ENCODE measurements at places on chromosomes 1 and 21.

- DNase-seq: no peak
These were observed 131.5 kb downstream of the MAST2 start for GRCh38 chr1:45934947-45935346.

DNA sequence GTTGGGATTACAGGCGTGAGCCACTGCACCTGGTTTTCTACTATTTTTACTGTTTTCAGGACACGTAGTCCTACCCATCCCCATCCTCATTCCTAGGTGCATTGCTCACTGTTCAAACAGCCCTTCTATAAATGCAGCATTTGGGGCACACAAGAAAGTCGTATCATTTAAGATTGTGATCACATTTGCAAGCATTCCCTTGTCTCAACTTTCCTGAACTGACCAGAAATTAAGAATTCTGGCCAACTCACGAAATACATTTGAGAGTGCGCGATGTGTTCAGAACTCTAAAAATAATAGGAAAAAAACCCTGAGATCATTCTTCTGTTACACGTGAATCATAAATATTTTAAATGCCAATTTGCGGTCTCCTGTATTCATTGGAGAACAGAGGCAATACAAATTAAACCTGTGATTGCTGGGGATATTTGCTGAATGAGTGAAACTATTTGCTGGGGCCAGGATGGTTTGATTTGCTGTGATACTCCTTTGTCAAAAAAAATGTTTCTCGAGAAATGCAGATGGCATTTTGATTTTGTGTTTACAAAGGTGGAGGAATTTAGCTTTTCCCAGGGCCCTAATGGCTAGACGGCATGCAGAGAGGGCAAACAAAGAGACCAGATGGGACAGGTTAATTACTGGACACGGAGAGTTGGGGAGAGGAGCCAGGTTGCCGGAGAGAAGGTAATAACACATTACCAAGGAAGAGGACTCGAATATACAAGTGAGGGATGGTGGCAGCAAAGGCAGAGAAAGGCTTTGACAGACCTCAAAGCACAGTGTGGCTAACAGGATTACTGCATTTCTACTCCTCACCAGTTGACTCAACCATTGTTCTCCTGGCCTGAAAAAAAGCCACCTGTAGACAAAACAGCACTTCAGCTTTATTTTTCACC, 38.4 kb downstream of the STPG1 start:
- DNase-seq: no peak

DNA sequence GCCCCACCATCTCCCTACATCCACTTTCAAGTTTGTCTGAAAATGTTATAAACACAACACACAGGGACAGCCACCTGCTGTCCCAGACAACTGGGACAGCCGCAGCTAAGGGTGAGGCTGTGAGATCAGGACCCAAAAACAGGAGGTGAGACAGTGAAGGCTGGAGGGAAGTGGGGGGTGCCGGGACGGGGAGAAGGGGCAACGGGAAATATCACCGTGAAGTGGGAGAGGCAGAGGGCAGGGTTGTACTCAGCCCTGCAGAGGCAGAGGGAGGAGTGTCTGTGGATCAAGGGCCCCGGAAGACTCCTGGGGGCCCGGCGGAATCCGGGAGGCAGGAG, 114.4 kb downstream of the CASZ1 start:
- DNase-seq: no peak

GRCh38 chr1:112935461-112936111, 20.4 kb downstream of the SLC16A1 start:
- DNase-seq: no peak

- DNase-seq: no peak
These were observed 164.9 kb downstream of the NFIA start for GRCh38 chr1:61247051-61247825.

- DNase-seq: no peak
These were observed 21.6 kb downstream of the AK5 start for GRCh38 chr1:77303387-77303786.

DNA sequence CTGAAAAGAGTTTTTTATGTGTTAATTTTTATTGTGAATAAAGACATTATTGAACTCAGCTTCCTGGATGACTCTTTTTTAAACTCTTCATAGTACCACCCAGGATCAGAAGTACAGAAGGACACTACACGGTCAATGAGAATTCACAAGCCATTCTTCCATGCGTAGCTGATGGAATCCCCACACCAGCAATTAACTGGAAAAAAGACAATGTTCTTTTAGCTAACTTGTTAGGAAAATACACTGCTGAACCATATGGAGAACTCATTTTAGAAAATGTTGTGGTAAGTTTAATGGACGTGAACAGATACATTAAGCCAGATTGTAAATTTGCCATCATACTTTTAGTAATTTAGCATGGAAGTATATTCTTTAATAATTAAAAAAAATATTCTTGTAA, 249.5 kb downstream of the TPR start:
- DNase-seq: no peak

DNA sequence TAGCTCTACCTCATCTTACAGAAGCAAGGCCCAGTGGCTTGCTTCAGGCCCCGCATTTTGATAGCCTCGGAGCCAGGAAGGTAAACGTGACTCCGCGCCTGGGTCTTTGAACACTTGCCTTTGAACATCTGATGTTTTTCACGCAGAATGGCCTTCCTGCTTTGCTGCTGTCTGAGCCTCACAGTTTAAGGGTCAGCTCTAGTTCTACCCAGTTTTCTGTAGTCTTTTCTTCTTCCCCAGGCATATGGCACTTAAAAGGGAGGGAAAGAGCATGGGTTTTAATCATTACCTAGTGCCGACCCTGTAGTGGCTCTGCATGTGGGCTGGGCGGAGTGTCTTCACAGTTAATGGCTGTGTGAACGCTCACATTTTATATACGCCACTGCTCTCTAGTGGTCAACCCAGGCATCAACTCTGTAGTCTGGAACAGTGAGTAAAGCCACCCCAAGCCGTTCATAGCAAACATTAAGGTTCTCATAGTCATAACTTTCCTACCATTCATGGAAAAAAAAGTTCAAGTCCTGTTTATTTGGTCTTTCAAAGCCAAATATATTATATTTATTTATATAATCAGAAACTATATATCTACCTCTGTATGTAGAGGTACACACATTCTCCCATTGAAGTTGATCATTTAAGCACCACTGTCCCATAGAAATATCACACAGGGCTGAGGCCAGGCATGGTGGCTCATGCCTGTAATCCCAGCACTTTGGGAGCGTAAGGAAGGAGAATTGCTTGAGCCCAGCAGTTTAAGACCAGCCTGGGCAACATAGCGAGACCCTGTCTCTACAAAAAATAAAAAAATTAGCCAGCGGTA, 78.1 kb downstream of the IER5 start:
- DNase-seq: peak; percentile 85

GRCh38 chr1:228009116-228009827, 2.5 kb downstream of the WNT3A start:
- DNase-seq: no peak

DNA sequence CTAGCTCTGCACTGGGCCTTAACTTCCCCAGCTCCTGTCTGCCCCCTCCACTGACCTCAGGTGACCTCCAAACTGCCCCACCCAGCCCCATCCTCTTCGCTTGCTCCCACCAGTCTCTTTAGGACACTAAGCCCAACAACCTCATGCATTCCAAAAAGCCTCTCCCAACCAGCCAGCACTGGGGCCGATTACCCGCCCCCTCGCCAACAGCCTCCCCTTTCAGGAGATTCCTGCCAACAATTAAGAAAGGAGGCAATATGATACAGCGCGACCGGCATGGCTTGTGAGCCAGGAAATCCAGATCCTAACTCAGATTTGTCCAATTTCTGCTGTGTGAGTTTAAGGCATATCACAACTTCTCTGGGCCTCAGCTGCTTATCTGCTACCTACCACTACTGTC, 14.7 kb downstream of the KANK4 start:
- no peak for DNase-seq

DNA sequence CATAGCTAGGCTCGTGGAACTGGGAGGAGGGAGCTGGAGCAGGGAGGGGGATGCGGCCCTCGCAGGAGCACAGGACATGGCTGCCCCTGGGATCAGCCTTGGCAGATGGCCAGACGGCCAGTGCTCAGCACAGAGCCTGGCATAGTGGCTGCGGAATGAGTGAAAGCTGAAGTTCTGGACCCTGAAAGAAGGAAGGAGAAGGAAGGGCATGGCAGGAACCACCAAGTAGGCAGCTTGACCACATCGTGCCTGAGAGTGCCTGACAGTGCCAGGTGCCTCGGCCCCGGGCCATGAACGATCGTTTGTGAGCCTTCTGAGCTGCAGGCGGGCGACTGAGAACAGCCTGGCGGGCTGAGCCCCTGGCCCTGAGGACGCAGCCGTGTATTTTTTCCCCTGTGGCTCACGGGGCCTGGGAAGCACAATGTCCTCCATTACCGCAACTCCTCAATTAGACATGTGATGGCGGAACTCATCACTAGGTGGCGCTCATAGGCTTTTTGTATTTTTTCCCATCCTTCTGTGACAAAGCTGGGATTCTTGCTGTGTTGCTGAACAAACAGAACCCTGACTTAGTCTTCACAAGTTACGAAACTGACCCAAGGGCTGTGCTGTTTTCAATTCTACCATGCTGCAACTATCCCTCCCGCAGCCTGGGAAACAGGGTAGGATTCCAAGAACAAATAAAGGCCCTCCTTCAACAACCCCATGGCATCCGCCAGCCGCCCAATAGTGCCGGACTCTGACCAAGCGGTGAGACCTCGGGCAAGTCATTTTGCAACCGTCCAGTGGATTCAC, 29.9 kb upstream of the TMEM61 start:
- DNase-seq: peak; percentile 52

GRCh38 chr21:37230632-37231248, 36.4 kb downstream of the VPS26C start:
- DNase-seq: no peak

GRCh38 chr1:112399456-112399855, 3.4 kb downstream of the CTTNBP2NL start:
- no peak for DNase-seq

DNA sequence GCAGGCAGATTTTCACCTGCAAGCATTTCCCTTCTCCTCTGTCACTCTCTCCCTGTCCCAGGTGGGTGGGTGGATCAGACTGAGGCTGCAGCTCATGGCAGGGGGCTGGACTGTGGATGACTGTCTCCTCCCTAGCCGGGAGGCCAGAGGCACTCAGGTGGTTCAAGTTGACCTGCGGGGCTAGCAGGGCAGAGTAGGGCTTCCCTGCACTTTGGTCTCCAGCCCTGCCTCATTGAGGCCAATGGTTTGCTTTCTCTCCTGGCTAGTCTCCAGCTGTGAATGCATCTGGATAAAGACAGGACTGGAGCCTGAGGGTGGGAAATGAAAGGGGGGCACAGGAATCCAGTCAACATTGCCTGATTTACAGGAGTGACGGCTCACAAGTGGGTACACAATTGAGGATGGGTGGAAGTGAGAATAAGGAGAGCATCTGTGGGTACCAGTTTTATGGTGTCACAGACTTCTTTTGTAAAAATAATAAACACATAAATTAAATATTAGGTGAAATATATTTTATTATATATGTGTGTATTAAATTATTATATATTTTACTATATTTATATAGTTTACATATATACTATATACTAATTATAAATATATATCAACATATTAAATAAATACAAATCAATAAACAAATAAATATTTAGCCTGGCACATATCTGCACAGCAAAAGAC, 25.6 kb downstream of the RUNX1 start:
- DNase-seq: no peak

- DNase-seq: no peak
These were observed 16.8 kb upstream of the FMN2 start for GRCh38 chr1:240074908-240075307.

- DNase-seq: no peak
These were observed 56.5 kb downstream of the GATAD2B start for GRCh38 chr1:153866045-153866850.

DNA sequence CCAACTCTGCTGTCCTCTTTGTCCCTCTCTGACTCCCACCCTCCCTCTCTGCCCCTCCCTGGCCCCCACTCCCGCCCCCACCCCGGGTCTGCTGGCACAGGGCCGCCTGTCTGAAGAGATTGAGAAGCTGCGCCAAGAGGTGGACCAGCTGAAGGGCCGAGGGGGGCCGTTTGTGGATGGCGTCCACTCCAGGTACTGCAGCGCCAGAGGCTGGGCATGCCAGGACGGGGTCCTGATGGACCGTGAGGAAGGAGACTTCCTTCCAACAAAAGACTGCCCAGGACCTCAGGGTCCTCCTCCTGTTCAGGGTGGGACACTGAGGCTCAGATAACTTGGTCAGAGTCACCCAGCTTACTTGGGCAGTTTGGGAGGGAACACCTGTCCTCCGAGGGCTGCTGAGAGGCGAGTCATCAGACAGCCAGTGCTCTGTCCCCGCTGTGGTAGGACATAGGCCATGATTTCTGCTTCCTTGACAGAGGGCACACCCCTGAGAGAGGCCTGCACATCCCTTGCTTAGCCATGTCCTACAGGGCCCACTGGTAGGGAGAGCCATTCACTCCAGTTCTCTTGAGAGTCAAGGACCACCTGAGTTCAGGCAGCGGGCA, 23.4 kb downstream of the PPFIA4 start:
- no peak for DNase-seq

DNA sequence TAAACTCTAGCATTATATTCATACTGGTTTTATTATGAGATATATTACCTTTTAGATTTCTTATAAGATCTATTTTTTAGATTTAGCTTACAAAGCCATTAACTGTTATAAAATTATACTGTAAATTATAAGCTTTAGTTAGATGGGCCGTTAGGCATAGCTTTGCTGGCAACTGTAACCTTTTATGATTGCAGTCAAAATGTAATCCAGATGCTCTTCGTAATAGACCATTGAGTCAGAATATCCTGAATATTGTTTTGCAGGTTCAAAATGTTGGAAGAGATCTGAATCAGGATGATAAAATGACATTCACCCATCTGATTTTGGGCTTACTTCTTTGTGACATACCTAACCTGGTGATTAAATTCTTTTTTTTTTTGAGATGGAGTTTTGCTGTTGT, 20.9 kb downstream of the ITSN1 start:
- no peak for DNase-seq

- DNase-seq: no peak
These were observed 1.1 kb upstream of the PHTF1 start for GRCh38 chr1:113760102-113761080.

DNA sequence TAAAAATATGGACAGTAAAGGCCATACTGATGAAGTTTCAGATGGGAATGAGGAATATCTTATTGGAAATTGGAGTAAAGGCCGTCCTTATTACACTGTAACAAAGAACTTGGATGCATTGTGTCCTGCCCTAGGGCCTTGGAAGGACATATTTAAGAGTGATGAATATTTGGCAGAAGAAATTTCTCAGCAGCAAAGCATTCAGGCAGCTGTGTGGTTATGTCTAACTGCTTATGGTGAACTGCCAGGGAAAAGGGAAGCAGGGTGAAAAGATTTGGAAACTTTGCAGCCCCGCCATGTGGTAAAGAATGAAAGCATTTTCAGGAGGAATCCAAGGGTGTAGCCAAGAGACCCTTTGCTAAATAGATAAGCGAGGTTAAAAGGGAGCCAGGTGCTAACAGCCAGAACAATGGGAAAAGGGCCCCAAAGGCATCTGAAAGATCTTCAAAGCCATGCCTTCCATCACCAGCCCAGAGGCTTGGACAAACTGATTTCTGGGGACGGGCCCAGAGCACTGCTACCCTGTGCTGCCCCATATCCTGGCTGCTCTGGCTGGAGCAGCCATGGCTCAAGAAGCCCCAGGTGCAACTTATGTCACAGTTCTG, 200.0 kb downstream of the PTPRU start:
- no peak for DNase-seq

GRCh38 chr1:24641646-24642151, 1.4 kb upstream of the SRRM1 start:
- no peak for DNase-seq
